Activated naive CD8-positive, alpha-beta T cell treated with anti-CD3 and anti-CD28 coated beads, Interleukin-2, amount 10 ng/mL, durations not matched to agents 7 days and 5 days (primary cell): ENCODE measurements at places on chromosomes 7 and 10. TPM values are rescaled to one million over a fixed set of nuclear protein-coding genes. Genes with fewer than 3 reads are reported as not detected.

ADCY1 gene
- total RNA-seq, result 0.03 TPM

PON3 gene
- not detected for total RNA-seq

FAM131B gene
- total RNA-seq, result 2.9 TPM

SCIN gene
- 0.77 TPM for total RNA-seq

CRHR2 gene
- not detected for total RNA-seq

UPK3B gene
- 2.7 TPM for total RNA-seq

CAV1 gene
- total RNA-seq, result 0.23 TPM

SH2D4B gene
- 0.22 TPM for total RNA-seq

PIK3AP1 gene
- 7.4 TPM for total RNA-seq

ENTPD7 gene
- 3.3 TPM for total RNA-seq

BAIAP2L1 gene
- 1.4 TPM for total RNA-seq

PALS2 gene
- total RNA-seq, result 20.4 TPM

SUGCT gene
- 0.44 TPM for total RNA-seq

AKR1C3 gene
- 1.8 TPM for total RNA-seq

ANKRD2 gene
- total RNA-seq, result 0.23 TPM

PCDH15 gene
- total RNA-seq, result not detected

TRIP6 gene
- total RNA-seq, result 28.0 TPM

UNCX gene
- not detected for total RNA-seq

GIMAP1 gene
- total RNA-seq, result 43.0 TPM

CLCN1 gene
- total RNA-seq, result 0.08 TPM

HMX3 gene
- not detected for total RNA-seq

TLX1 gene
- not detected for total RNA-seq

PPP1R17 gene
- total RNA-seq, result not detected

SPACDR gene
- 5.9 TPM for total RNA-seq
